ENCODE measurements at places on chromosomes 16 and 17.

GRCh38 chr17:42312285-42313130 is 24.2 kb downstream of the STAT5A start:
- peak; percentile 67 for DNase-seq

- no peak for DNase-seq
Observed at GRCh38 chr17:82553210-82553930, 33.8 kb downstream of the FOXK2 start.

DNA sequence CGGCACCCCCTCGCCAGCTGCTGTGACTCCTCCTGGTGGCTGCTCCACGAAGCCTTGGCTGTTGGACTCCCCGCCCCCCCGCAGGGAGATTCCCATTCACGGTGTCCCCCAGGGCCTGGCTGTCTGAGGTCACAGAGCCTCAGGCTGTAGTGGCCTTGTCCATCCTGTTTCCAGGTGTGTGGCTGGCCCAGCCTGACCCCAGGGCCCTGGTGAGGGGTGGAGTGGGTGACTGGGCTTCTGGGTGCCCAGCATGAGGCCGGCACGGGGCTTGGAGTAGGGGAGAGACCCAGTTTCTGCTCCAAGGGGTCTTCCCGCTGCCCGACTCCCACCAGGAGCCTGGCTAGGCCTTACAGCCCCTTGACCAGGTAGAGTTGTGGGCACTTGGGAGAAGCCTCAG is 10.4 kb downstream of the PRSS27 start:
- DNase-seq: no peak

- peak; percentile 64 for DNase-seq
Observed at GRCh38 chr17:6913608-6914443, 82.0 kb upstream of the ALOX12 start.

GRCh38 chr16:12340151-12340733 is 363.7 kb downstream of the SNX29 start:
- no peak for DNase-seq

DNA sequence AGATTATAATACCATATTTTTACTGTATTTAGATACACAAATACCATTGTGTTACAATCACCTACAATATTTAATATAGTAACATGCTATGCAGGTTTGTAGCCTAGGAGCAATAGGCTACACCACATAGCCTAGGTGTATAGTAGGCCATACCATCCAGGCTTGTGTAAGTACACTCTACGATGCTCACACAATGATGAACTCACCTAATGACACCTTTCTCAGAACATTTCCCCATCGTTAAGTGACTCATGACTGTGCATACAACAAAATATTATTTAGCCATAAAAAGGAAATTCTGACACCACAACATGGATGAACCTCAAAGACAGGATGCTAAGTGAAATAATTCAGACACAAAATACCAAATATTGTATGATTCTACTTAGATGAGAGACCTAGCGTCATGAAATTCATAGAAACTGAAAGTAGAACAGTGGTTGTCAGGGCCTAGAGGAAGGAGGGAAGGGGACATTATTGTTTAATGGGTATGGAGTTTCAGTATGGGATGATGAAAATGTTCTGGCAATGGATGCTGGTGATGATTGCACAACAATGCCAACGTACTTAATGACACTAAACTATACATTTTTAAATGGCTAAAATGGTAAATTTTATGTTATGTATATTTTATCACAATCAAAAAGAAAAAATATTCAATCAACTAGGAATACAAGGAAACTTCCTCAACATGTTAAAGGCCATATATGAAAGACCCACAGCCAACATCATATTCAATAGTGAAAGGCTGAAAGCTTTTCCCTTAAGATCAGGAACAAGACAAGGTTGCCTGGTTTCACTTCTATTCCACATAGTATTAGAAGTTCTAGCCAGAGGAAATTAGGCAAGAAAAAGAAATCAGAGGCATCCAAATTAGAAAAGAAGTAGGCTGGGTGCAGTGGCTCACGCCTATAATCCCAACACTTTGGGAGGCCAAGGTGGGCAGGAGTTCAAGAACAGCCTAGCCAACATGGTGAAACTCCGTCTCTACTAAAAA is 5.9 kb upstream of the C16orf87 start:
- no peak for DNase-seq

DNA sequence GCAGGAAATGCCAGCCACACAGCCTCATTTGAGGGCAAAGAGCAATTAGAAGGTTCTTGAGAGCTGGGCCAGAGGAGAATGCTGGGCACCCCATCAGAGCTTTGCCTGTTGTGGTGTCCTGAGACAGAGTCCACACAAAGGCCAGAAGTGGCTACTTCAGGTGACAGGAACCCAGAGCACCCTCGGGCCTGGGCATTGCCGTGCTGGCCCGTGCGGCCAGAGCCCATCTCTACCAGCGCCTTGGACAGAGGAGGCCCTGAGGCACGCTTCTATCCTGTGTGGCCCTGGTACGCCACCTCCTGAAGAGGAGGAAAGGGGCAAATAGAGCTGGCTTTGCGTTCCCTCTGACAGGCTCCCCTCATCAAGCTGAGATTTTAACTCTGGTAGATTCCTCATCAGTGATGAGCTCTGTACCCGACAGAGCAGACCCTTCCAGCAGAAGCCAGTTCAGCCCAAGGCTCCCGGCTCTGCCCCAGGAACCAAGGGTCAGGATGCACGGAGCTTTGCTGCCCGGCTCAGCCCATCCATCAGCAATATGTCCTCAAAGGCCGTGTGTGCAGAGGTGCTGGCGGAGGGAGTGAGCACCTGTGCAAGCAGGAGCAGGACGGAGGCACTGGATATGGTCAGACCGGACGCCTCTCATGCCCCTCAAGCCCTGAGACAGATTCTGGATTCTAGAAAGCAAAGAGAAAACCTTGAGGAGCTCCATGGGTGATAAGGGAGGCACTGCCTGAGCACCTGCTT is 3.4 kb upstream of the RASD1 start:
- no peak for DNase-seq

DNA sequence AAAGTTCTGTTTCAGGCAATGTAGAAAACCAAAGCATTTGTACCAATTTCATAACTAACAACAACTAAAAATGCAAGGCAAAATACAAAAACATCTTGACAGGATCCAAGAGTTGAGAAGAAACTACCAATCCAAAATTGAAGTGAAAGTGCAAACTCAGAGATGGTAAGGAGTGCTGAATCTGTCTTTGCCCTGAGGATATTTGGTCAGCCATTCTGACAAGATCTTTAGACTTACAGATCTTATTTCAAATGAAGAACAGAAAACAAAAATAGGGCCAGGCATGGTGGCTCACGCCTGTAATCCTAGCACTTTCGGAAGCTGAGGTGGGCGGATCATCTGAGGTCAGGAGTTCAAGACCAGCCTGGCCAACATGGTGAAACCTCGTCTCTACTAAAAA is 412.8 kb downstream of the ZFHX3 start:
- no peak for DNase-seq

DNA sequence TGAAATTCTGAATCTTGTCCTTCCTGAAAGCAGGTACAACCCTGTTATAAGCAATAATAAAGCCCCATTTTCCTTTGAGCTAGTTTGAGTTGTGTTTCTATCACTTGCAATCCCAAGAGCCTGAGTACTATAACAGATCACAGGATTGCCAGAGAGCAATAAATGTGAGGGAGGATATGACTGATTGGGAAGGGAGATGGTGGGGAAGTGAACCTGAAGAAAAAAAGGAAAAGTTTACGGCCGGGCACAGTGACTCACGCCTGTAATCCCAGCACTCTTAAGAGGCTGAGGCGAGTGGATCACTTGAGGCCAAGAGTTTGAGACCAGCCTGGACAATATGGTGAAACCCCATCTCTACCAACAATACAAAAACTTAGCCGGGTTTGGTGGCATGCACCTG is 80.4 kb downstream of the COX10 start:
- no peak for DNase-seq

GRCh38 chr17:76248013-76248782 is 7.9 kb upstream of the RNF157 start:
- DNase-seq: no peak

DNA sequence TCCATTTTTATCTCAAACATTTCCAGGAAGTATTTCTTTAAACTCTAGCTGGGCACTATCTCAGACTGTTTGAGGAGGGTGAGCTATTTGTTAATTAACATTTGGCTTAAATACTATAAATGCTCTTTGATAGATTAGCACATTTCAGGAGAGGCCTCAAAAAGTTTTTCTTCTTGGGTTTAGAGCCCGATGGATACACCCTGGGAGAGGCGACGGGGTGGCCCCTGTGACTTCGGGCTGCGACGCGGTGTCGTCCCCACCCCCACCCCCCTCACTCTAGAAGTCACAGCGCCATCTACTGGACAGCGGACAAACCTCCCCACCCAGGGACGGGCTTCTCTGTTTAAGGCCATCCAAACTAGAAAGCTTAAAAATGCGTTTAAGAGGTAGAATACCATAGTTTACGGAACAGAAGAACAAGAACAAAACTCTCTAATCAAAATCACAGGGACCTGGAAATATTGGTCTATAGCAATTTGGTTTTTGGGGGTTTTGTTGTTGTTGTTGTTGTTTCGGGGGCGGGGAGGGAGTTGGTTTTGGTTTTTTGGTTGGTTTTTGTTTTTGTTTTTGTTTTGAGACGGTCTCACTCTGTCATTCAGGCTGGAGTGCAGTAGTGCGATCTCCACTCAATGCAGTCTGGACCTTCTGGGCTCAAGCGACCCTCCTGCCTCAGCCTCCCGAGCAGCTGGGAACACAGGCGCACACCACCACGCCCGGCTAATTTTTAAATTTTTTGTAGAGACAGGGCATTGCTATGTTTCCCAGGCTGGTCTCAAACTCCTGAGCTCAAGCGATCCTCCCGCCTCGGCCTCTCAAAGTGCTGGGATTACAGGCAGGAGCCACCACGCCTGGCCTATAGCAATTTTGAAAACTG is 254.4 kb downstream of the C16orf95 start:
- DNase-seq: peak; percentile 16

GRCh38 chr16:48535831-48536613 is 74.0 kb downstream of the N4BP1 start:
- DNase-seq: no peak

DNA sequence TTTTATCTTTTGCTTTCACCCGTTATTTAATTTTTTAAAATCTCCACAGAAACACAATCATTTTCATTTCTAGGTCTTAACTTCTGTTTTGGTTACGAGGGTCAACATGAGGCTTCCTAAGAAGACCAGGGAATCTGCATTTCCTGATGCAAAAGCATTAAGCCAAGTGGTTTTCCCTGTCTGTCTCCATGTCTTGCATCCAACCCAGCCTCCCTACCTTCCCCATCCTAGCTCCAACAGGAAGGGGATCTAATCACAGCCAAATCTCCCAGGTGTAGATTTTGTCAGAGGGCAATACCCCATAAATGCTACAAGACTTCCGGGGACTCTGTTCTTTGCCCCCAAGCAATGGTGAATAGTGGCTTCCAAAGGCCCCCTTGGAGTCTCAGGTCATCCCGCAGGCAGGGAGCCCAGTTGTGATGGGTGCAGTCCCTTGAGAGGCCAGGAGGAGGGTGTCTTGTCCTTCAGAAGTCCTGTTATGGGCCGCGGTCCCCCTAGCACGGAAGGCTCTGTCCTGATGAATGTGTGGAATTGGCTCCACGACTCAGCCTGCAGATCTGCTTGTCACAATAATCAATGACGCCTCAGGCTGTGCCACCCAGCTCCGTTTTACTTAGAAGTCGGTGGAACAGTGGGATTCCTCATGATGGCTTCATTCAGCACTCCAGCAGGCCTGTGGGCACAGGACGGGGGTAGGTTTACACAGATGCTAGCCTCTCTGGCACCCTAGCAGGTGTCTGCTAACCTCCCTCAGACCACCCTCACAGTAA is 141.1 kb downstream of the RGS9 start:
- no peak for DNase-seq

GRCh38 chr17:8492121-8492520 is 56.4 kb downstream of the NDEL1 start:
- DNase-seq: no peak

DNA sequence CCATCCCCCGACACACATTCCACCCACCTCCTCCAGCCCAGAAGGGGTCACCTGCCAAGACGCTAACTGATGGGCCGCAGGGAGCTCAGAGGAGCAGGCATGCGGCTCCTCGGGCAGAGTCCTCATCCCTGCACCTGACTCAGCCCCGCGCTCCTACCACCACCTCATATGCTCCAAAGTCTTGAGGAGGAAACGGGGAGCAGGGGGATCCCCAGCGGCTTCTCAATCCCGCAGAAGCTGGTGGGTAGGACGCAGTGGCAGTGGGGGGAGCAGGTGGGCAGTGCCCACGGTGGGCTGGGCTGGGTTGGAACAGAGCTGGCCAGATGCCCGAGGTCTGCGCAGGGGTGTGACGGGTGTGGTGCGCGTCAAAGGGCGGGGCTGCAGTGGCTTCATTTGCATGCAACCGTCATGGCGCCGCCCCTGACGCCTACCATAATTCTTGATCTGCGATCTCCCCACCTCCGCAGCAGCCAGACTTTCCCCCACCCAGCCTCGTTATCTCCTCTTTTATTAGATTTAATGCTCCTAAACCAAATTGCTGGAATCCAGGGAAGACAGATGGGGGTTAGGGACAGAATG is 39.0 kb upstream of the EMP2 start:
- DNase-seq: no peak

- DNase-seq: no peak
Observed at GRCh38 chr16:82016964-82017363, 5.7 kb upstream of the SDR42E1 start.

GRCh38 chr16:29306201-29306600 is 100.3 kb downstream of the NPIPB11 start:
- no peak for DNase-seq

GRCh38 chr17:36535669-36536081 is 888 bp downstream of the PIGW start:
- DNase-seq: no peak

- DNase-seq: no peak
Observed at GRCh38 chr17:82439194-82439828, 11.2 kb downstream of the CYBC1 start.

GRCh38 chr16:75102595-75102994 is 14.0 kb downstream of the LDHD start:
- no peak for DNase-seq

DNA sequence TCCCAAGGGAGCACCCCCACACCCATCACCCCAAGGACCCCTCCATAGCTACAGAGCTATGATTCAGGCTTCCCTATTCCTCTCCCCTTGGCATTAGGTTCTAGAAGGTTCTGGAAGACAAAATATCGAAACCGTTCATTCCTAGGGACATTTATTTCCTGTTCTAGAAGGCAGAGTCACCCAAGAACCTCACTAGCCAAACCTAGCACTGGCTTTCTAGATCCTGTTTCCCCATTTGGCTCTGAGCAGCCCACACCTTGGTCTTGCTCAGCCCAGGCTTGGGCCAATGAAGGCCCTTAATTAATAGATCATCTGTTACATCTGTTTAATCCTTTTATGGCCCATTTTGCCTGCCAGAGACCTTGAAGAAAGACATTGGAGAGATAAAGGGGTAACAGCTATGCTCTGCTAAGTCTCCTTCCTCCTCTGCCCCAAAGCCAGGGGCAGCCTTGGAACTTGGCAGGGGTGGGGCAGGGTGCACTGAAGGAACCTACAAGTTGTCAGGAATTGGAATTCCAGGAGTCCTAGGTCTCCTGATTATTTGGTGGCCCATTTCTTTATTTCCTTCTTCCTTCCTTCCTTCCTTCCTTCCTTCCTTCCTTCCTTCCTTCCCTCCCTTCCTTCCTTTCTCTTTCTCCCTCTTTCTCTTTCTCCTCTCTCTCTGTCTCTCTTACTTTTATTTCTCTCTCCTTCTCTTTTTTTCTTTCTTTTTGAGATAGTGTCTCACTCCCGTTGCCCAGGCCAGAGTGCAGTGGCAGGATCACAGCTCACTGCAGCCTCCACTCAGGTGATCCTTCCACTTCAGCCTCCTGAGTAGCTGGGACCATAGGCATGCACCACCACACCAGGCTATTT is 8.7 kb upstream of the FZD2 start:
- no peak for DNase-seq
